Epithelial cell of umbilical artery (primary cell): ENCODE measurements at places on chromosomes 6 and 20. TPM values are rescaled to one million over a fixed set of nuclear protein-coding genes. Genes with fewer than 3 reads are reported as not detected.

EYS gene
- total RNA-seq = 0.15 and 0.32 TPM in 2 replicates

TLDC2 gene
- total RNA-seq = not detected in 2 replicates

IP6K3 gene
- total RNA-seq = not detected in 2 replicates

PDE10A gene
- 6.8 and 10.4 TPM in 2 replicates for total RNA-seq

LY6G6C gene
- total RNA-seq = not detected in 2 replicates

DZANK1 gene
- 0.46 and 0.65 TPM in 2 replicates for total RNA-seq

CALHM5 gene
- total RNA-seq = 9.1 and 11.4 TPM in 2 replicates

SEL1L2 gene
- not detected in 2 replicates for total RNA-seq

RIMS1 gene
- total RNA-seq = under 0.01 and 0.32 TPM in 2 replicates

RREB1 gene
- 9.1 and 11.4 TPM in 2 replicates for total RNA-seq

EEF1A2 gene
- total RNA-seq = 0.46 and 3.6 TPM in 2 replicates

ZBTB12 gene
- 2.6 and 2.9 TPM in 2 replicates for total RNA-seq

RBPJL gene
- total RNA-seq = not detected in 2 replicates

FAM83C gene
- total RNA-seq = not detected in 2 replicates

ALDH8A1 gene
- under 0.01 TPM in 1 of 2 replicates, not detected in the other for total RNA-seq

EHMT2 gene
- total RNA-seq = 36.4 and 43.8 TPM in 2 replicates

PCK1 gene
- total RNA-seq = not detected in 2 replicates

COX4I2 gene
- total RNA-seq = not detected in 2 replicates

SOBP gene
- total RNA-seq = 0.97 and 1.7 TPM in 2 replicates

GMPR gene
- total RNA-seq = 21.4 and 44.5 TPM in 2 replicates

NKAIN2 gene
- total RNA-seq = under 0.01 TPM in 1 of 2 replicates, not detected in the other

HLA-DPA1 gene
- 0.65 and 3.6 TPM in 2 replicates for total RNA-seq

TCF15 gene
- total RNA-seq = 0.32 and 2.0 TPM in 2 replicates

FGD2 gene
- not detected in 2 replicates for total RNA-seq

ROS1 gene
- not detected in 2 replicates for total RNA-seq
